Naive thymus-derived CD8-positive, alpha-beta T cell (primary cell): ENCODE measurements at places on chromosomes 12 and 14. TPM values are rescaled to one million over a fixed set of nuclear protein-coding genes. Genes with fewer than 3 reads are reported as not detected.

DNA sequence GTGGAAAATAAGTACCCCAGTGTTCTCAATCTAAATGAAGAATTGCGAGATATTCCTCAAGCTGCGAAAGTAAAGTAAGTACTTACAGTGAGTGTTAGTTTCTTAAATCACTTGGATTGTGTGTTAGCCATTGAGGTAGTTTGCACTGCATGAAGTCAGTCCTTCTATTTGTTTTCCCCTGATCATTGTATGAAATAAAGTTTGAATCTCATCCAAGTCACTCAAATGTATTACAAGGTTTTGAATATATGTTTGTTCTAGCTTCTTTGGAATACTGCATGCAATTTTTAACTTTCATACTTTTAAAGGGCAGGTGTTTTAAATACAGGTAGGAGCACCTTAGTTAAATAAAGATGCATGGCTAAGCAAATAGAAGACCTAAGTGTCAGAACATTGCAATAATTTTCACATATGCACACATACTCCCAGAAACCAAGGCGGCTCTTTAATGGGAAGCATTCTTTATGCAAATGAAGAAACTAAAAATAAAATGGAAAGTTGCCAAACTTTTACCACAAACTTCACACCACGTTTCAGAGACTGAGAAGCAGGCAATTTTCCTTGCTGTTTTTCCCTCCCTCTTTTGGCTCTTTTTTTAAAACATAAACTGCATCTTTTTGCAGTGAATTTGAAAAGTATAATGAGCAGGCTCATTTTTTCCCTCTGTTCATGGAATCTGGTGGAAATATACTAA, 105.6 kb downstream of the GPR135 start:
- no peak overlapping the region for H3K4me3 ChIP-seq
- no peaks in the 10 kb centered on the region for H3K27me3 ChIP-seq
- H3K36me3 ChIP-seq: peaks cover 63% of the 10 kb centered on the region
- no peak for DNase-seq
- no peak overlapping the region for H3K27ac ChIP-seq

GRCh38 chr14:76101391-76102379, 50.0 kb upstream of the GPATCH2L start:
- no peaks in the 10 kb centered on the region for H3K4me1 ChIP-seq
- H3K27ac ChIP-seq: no peak overlapping the region
- DNase-seq: no peak
- H3K27me3 ChIP-seq: peaks cover 35% of the 10 kb centered on the region
- no peak overlapping the region for H3K4me3 ChIP-seq

DNA sequence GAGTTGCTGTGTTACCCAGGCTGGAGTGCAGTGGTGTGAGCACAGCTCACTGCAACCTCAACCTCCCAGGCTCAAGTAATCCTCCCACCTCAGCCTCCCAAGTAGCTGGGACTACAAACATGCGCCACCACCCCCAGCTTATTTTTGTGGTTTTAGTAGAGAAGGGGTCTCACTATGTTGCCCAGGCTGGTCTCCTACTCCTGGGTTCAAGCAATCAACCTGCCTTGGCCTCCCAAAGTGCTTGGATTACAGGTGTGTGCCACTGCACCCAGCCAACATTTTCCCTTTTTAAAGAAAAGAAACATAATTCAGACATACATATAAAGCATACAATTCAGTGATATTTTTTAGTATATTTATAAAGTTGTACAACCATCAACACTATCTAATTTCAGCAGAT, 44.4 kb downstream of the RESF1 start:
- no peak for DNase-seq
- peak overlapping the region; percentile 15 for H3K27ac ChIP-seq
- no peak overlapping the region for H3K4me3 ChIP-seq
- peaks cover 37% of the 10 kb centered on the region for H3K36me3 ChIP-seq
- peaks cover 6% of the 10 kb centered on the region for H3K4me1 ChIP-seq
- no peaks in the 10 kb centered on the region for H3K27me3 ChIP-seq

DNA sequence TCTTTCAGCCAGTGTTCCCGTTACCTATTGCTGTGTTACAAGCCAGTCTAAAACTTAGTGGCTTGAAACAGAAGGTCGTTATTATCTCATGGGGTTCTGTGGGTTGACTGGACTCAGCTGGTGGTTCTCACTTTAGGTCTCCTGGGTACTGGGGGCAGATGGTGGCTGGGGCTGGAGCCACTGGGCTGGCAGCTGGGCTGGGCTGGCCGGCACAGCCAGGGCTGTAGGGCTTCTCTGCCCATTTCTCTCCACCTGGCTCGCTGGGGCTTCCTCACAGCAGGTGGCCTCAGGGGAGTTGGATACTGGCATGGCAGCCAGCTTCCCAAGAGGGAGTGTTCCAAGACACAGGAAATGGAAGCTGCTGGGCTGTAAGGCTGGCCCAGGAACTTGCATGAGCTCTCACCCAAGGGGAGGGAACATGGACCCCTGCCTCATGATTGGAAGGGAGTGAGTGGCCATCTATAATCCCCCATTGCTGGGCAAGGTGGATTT, 27.0 kb downstream of the TUNAR start:
- no peaks in the 10 kb centered on the region for H3K36me3 ChIP-seq
- H3K4me3 ChIP-seq: no peak overlapping the region
- no peak overlapping the region for H3K27ac ChIP-seq
- no peak for DNase-seq
- H3K27me3 ChIP-seq: peaks cover 42% of the 10 kb centered on the region
- no peaks in the 10 kb centered on the region for H3K4me1 ChIP-seq

DNA sequence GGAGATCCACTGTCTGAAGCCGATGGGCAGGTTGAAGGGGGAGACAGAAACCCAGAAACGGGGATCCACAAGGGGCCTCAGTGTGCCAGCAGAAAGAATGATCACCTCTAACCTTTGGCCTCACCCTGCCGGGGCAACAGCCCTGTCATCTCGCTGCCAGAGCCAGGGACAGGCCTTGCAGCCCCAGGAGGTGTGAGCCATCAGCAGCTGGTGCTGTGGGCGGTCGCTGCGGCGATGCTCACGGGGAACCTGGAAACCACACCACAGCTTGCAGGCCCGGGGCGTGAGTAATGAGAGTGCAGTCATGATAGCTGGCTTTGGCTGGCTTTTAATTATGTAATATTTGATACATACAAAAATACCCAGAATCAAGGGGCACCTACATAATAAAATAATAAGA, 4.7 kb upstream of the TTC7B start:
- H3K36me3 ChIP-seq: peaks cover 7% of the 10 kb centered on the region
- peaks cover 13% of the 10 kb centered on the region for H3K4me1 ChIP-seq
- H3K27ac ChIP-seq: no peak overlapping the region
- no peak overlapping the region for H3K4me3 ChIP-seq
- peaks cover 4% of the 10 kb centered on the region for H3K27me3 ChIP-seq
- DNase-seq: peak; percentile 26

- peaks cover 27% of the 10 kb centered on the region for H3K4me1 ChIP-seq
- no peaks in the 10 kb centered on the region for H3K36me3 ChIP-seq
- no peak overlapping the region for H3K27ac ChIP-seq
- no peak for DNase-seq
- H3K4me3 ChIP-seq: no peak overlapping the region
- no peaks in the 10 kb centered on the region for H3K27me3 ChIP-seq
These were observed 9.2 kb downstream of the HIP1R start for GRCh38 chr12:122844366-122844971.

DNA sequence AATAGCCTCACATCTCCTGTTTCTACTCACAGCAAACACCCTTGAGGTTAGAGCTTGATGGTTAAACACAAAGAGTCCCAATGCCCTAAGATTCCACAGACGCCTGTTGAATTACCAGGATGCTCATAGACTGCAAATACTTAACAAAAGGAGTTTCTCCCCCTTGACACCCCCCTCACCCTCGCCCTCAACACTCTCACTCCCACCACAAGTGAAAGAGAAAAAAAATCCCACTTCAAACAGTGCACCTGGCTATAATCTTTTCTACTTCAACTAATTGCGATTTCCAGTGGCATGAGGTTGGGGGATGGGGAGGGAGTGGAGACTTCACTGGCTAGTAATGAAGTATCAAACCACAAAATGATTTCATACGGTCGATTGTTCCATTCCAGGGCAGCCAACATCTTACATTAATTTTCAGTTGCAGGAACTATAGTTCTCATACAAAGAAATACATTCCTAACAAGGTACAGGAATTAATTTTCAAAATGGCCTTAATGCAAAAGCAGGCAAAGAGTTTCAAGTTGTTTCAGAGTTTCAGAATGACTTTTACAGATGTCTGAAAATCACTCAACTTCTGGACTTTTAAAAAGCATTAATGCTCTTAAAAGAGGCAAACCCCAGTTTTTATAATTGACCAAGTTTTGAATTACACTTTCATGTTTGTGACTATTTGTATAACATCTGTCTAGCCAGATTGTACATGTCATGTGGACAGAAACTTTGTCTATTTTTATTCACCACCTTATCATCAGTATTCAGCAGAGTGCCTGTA, 390.7 kb downstream of the C12orf75 start:
- H3K4me3 ChIP-seq: no peak overlapping the region
- no peak overlapping the region for H3K27ac ChIP-seq
- peaks cover 6% of the 10 kb centered on the region for H3K36me3 ChIP-seq
- H3K27me3 ChIP-seq: peaks cover 16% of the 10 kb centered on the region
- no peaks in the 10 kb centered on the region for H3K4me1 ChIP-seq

GRCh38 chr12:95943330-95943842, at the start of gene AMDHD1:
AMDHD1 (plus strand) TSS chr12:95943331; CDS start chr12:95943399, 68 bp downstream.
- H3K4me1 ChIP-seq: peaks cover 9% of the 10 kb centered on the region
- peak; percentile 73 for DNase-seq
- H3K4me3 ChIP-seq: peak within 1 kb of the TSS; percentile 92

DNA sequence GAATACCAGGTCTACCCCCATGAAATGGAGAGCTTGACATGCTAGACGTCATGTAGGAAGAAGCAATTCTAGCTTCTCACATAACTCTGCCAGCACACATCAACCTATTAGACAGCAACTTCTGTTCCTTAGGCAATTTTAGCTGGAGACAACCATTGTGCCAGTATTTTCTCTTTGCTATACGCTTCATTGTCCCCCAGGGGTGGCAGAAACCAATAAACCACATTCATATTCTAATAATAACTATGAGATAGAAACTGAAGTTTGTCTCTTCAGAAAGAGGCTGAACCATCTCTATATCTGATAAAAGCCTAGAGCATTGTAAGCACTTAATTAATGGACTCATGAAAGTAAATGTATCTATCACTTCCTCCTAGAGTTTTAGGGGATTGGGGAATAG, 278.6 kb downstream of the FOXG1 start:
- H3K36me3 ChIP-seq: no peaks in the 10 kb centered on the region
- DNase-seq: no peak
- H3K27ac ChIP-seq: no peak overlapping the region

DNA sequence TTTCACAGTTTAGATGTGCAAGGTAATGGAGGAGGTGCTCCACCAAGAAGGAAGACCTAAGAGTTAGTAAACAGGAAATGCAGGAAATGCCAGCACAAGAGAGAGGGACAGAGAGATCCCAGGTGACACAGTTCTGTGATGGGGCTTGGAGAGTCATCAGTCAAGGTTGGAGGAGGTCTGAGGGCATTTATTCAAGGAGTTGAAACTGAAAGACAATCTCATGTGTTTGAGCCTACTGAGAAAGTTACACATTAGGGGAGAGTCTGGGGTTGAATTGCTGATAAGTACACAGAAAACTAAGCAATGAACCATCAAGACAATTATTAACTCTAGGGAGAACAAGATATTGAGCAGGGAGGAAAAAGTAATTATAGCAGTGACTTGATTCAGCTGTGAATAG, 138.5 kb downstream of the ANO6 start:
- no peak for DNase-seq
- H3K4me3 ChIP-seq: no peak overlapping the region
- no peak overlapping the region for H3K27ac ChIP-seq
- H3K36me3 ChIP-seq: peaks cover 78% of the 10 kb centered on the region

- H3K4me1 ChIP-seq: no peaks in the 10 kb centered on the region
- H3K4me3 ChIP-seq: no peak overlapping the region
These were observed 44.2 kb downstream of the CCDC175 start for GRCh38 chr14:59532419-59532818.

DNA sequence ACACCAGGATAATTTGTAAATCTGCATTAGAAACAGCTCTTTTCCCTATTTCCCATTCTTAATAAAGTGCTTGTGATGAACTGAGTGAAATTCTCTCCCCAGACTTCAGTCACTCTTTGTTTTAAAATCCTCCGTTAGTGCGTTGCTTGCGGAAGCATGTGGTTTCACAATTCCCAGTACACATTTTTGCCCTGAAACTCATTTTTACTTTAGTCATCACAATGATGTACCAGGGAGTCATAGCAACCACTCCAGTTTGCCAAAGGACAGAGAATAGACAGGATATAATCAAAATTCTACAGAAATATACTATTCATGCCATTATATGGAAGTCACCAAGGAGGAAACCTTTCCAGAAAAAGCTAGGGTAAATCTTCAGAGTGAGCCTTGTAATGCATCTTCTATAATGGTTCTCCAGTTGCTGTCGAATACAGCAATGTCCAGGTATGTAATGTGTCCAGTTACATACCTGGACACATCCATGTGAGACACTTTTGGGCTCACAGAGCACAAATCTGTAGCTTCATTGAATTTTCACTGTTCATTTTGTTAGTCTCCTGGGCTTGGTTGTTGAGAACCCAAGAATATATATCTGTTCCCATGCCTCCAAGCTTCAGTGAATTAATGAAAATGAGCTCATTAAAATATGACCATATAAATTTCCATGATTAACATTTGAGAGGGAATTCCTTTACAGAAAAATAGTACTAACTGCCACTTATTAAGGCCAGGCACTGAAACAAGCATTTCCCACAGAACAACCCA, 57.8 kb downstream of the GPR135 start:
- H3K4me1 ChIP-seq: no peaks in the 10 kb centered on the region
- no peak overlapping the region for H3K4me3 ChIP-seq
- no peak for DNase-seq
- H3K27ac ChIP-seq: no peak overlapping the region

DNA sequence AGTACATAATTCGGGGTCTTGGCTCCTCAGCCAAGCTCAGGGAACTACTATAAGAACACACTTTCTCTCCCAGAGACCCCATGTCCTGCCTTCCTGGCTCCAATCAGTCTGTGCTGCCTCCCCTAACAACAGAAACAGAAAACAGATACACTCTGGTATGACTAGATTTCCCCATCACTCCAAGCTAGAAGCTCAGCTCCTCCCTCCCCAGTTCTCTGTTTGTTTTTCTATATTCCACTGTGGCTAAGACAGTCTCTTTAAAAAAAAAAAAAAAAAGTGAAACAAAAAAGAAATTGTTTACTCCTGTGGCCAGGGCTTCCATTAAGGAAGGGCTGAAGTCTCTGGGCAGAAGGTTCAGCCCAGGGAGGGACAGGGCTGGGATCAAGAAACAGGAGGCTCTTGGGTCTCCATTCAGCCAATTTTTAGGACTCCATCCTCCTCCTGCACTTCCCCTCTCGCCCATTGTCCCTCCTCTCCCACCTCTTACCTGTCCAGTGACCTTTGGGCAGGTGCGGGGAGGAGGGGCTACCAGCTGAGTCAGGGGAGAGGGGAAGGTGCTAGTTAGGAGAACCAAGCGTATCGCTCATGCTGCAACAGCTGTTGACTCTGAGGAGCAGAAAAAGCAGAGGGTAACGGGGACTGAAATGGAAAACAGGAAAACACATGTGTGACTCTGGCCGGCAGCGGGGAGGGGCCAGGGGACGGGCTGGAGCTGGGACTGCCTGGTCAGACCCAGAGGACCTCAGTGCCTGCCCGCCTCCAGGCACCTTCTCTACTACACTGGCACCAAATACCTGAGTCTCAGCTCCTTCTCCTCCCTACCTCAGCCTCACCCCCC, 4.1 kb upstream of the SLC7A7 start:
- peaks cover 11% of the 10 kb centered on the region for H3K27me3 ChIP-seq
- H3K4me3 ChIP-seq: no peak overlapping the region
- H3K36me3 ChIP-seq: no peaks in the 10 kb centered on the region
- peaks cover 14% of the 10 kb centered on the region for H3K4me1 ChIP-seq
- no peak for DNase-seq

The ACSS3 gene
- total RNA-seq: not detected

The CAPZA3 gene
- total RNA-seq: not detected

The KRT3 gene
- total RNA-seq: not detected

The RHOJ gene
- total RNA-seq: not detected

The COCH gene
- 0.81 TPM for total RNA-seq

The RAD51AP1 gene
- total RNA-seq: 1.3 TPM

The CDCA3 gene
- 2.7 TPM for total RNA-seq

The TAS2R9 gene
- not detected for total RNA-seq
